ENCODE measurements at places on chromosomes 3 and 15. TPM values are rescaled to one million over a fixed set of nuclear protein-coding genes. Genes with fewer than 3 reads are reported as not detected.

GRCh38 chr3:124615896-124616543, 114.2 kb upstream of the UMPS start:
- DNase-seq, result peak; percentile 74

GRCh38 chr15:71677352-71677751, 133.0 kb upstream of the NR2E3 start:
- DNase-seq, result no peak

GRCh38 chr3:120477781-120478180, 27.0 kb upstream of the FSTL1 start:
- DNase-seq, result no peak

DNA sequence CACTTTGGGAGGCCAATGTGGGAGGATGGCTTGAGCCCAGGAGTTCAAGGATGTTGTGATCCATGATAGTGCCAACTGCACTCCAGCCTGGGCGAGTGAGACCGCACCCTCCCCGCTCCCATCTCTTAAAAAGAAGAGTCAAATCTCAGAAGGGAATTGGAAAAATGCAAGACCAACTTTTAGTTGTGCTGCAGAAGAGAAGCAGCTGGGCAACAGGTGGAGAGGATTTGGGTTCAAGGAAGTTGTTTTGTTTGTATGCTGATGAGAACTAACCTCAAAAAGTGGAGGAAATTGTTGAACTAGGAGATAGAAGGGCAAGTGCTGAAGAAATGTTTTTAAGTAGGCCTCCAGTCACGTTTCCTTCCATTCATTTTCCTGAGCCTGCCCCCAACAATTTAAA, 12.8 kb upstream of the PDCD7 start:
- no peak for DNase-seq

Gene BCHE
- 4.0 TPM for total RNA-seq

DNA sequence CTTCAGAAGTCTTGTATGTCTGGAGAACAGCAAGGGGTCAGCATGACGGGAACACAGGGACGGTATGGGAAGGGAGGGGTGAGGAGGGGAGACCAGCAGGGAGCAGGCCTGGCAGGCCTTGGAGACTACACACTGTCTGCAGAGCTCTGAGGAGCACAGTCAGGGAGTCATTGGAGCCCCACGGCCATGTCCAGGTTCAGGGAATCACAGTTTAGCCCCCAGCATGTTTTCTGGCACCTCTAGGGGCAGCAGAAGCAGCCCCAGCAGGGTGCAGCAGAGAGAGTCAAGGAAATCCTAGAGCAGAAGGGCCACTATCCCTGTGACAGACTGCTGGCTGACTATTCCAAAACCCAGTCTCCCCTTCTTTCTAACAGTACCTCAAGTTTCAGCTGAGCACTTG, 3.2 kb downstream of the LAMP3 start:
- DNase-seq, result no peak

Gene DNAH12
- 0.99 TPM for total RNA-seq

Gene SLC12A1
- total RNA-seq, result not detected

Gene ZKSCAN7
- total RNA-seq, result 3.3 TPM

DNA sequence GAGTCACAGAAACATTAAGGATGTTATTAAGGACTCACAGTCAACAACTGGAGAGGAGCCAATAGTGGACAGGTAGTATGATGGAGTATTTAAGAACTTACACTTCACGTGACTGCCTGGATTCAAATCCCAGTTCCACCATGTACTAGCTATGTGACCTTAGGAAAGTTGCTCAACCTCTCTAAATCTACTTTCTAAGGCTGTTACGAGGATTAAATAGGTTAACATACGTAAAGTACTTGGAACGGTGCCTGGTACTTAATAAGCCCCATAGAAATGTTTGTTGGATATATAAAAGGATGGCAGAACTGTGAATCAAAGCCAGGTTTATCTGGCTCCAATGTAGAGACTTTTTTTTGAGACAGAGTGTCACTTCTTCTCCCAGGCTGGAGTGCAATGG, 24.4 kb downstream of the THRB start:
- no peak for DNase-seq

DNA sequence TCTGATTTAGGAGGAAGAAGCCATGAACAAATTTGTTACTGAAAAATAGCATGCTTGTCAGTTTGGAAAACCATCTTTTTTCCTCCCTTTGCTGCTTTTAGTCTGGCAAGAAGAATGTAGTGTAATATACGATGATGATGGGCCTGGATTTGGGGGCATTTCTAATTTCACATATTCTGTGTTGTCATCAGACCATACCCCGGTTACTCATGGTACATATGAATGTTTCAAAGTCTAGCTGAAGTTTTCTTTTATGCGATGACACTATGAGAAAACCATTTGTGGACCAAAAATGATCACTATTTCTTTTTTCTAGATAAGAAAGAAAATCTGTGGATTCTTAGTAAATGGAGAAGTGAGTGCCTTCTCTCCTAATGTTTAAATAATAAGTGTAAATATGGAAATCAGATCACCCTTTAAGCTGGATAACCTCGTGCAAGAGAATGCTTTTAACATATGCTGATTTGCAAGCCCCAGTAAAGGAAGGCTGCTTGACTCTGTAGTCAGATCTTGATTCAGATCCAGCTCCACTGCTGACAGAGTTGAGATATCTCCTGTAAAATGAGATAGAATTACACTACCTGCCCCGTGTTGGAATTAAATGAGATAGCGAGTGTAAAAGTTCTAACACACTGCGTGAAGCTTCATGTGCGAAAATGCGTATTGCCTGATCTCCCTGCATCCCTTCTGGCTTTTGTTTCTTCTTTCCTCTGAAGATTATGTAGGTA, 3.0 kb downstream of the MEF2A start:
- no peak for DNase-seq

GRCh38 chr3:54939557-54940300, 11.9 kb upstream of the LRTM1 start:
- DNase-seq, result no peak
